ENCODE measurements at places on chromosomes 2 and 18.

GRCh38 chr18:26127786-26128185, 5.9 kb upstream of the PSMA8 start:
- no peak for DNase-seq

GRCh38 chr2:14901737-14902136, 269.2 kb downstream of the LRATD1 start:
- DNase-seq = no peak

DNA sequence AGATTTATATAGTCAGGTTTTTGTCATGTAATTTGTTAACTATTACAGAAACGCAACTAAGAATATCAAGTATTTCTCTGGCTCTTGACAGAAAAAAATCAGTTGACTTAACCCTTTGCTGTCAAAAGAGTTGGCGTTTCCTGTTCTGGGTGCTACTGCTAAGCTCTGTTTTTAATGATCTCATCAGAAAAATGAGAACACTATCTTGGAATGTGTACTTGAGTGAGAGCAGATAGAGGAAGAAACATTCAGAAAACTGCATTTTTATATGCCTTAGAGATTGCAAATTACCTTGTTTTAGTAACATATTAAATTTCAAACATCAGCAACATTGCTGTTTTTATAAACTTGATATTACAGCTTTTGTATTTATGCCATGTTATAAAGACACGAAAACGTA, 297.9 kb downstream of the RDH14 start:
- DNase-seq = no peak

DNA sequence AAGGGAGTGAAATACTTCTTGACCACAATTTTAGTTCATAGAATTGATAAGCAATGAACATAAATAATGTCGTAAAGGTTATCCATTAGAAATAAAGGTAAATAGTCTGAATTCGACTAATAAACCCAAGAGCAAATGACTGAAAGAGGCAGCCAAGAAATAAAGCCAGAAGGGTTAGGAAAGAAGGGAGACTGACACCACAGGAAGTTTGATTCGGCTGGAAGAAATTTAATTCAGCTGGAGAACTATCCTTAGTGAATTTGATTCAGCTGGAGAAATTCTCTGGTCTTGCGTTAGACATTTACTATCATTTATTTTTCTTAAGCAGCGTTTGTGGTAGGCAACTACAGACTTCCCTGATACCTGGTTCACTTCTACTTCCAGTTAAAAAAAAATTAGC, 429.6 kb downstream of the PID1 start:
- no peak for DNase-seq

DNA sequence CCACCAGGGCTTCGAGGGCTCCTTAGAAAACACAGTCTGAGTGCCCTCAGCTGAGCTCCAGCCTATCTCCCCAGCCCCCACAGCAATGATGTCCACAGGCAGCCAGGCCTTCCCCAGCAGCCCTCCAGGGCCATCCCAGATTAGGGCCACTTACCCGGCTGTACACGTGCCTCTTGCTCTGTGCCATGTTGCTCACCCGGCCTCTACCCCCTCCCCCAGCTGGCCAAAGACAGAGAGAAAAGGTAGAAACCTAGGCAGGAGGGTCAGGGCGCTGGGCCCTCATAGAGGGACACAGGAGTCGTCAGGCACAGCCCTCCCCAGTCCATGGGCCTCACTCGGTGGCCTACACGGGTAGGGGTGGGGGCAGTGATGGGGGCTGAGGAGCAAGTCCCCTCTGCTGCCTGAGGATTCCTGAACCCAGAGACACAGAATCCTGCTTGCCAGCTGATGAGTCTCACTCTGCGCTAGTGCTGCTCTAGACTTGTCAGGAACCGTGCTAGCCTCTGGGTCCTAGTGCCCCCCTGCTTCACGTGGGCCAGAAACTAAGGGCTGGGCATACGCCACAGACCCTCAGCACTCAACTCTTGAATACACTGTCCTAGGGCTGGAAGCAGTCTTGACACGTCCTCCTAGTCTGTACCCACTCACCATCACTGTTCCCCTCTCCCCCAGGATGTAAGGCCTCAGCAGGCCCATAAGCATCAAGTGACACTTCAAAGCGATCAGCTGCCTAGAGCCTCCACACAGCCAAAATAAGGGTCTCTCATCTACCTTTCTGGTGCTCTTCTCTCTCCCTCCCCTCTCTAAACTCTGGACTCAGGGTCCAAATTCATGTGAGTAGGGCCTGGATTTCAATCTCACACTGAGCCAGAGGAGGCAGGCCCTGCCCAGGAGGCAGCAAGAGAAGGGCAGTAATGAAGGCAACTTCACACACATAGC, at the start of gene DCTN1:
Gene DCTN1, minus strand, starts transcription at position 461 of the 939 bp plus-strand sequence. Its CDS starts 274 bp downstream, at position 187.
- DNase-seq = no peak
